ENCODE measurements at places on chromosomes 7 and 10.

GRCh38 chr10:79377557-79378382 lies 30.5 kb downstream of the PPIF start:
- DNase-seq, result no peak

DNA sequence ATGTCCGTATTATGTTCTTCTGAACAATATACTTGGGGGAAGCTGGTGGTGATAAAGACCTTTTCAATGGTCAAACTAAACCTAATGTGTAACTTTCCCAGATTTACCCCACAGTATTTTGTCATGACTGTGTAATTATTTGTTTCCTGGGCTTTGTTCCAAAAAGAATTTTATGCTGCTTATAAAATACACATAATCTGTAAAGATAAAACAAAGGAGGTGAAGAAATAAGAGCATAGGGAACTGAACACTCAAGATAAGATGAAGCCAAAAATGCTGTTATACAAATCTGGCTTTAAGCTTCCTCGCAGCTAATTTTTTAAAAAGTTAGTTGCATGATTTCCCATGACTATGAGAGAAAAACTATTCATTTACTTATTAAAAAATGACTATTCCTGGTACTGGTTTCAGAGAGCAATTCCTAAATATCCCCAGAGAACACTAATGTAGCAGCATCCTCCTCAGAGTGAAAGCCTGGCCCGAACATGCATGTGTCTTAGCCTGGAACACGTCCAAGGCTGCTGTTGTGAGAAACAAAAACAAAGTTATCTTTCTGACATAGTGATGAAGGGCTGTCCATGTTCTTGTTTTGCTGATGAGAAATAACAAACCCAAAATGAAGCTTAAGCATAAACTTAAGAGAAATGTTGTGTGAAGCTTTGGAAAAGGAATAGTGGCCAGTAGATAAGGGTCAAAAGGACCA lies 33.9 kb downstream of the MALSU1 start:
- DNase-seq, result no peak

- no peak for DNase-seq
These were observed 120.1 kb downstream of the WDFY4 start for GRCh38 chr10:48804740-48805182.

GRCh38 chr10:108673741-108674140 lies 1249.6 kb downstream of the XPNPEP1 start:
- DNase-seq, result no peak

DNA sequence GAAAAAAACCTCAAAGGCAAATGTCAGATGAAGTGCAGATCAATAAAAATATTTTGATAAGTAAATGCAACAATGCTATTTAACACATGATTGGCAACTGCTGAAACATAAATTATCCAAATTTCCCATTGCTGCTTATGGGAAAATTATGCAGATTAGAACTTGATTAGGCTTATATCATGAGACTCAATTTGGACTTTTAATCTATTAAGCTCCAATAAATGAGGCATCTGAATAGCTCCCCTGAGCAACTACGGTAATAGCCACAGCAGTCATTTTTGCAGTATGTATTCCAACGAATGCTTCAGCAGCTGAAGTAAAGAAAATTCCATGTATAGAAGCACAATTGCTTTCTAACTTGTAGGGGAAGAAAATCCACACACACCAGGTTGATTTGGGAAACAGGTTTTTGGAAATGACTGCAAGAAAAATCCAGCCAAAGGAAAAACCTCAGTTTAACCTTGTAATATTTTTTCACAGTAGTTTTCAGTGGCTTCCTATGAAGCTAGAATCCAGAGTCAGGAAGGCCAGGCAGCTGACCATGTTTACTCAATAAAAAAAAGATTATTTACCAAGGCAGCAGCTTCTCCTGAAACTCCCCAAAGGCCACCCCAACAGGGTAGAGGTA lies 716.1 kb downstream of the KCNMA1 start:
- DNase-seq, result no peak

GRCh38 chr10:1745780-1746456 lies 8.6 kb upstream of the ADARB2 start:
- DNase-seq, result no peak

GRCh38 chr10:129968853-129969183 lies 4.7 kb upstream of the EBF3 start:
- no peak for DNase-seq

DNA sequence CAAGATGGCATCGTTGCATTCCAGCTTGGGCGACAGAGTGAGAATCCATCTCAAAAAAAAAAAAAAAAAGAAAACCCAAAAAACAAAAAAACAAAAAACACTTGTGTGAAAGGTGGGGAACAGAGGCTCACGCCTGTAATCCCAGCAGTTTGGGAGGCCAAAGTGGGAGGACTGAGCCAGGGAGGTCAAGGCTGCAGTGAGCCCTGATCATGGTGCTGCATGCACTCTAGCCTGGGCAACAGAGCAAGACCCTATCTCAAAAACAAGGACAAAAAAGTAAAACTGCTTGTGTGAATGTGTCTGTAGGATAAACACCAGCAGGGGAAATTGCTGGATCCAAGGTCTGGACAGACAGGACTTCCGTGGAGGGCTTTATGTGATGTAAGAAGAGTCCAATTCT lies 4.5 kb downstream of the PAOX start:
- no peak for DNase-seq

DNA sequence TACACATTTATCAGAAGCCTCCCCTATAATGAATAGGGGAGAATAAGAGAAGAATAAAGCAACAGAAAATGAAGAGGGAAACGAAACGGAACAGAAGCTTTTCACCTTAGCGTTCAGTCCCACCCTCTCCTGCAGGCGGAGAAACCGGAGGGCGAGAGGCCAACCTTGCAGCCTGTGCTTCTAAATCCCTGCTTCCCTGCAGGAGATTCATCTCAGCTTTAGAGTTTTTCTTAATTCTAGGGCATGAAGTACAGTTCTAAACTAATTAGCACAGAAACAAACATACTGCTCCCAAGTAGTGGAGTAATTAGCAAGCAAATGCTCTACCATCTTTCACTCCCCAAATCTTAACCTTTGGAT lies 107.2 kb downstream of the CUBN start:
- DNase-seq, result no peak

DNA sequence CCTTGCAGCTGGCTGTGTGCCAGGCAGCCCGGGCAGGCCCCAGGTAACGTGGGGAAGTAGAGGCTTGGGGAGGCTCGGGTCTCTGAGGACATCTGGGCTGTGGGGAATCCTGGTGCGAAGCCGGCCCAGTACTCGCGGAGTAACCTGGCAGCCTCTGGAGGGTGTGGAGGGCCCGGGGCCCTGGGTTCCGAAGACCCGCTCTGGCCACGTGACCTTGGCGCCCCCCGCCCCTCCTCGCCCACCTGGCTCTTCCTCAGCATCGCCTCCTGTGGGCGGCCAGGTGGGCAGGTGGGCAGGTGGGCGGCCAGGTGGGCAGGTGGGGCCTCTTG lies 143.1 kb downstream of the WDR37 start:
- DNase-seq, result no peak

DNA sequence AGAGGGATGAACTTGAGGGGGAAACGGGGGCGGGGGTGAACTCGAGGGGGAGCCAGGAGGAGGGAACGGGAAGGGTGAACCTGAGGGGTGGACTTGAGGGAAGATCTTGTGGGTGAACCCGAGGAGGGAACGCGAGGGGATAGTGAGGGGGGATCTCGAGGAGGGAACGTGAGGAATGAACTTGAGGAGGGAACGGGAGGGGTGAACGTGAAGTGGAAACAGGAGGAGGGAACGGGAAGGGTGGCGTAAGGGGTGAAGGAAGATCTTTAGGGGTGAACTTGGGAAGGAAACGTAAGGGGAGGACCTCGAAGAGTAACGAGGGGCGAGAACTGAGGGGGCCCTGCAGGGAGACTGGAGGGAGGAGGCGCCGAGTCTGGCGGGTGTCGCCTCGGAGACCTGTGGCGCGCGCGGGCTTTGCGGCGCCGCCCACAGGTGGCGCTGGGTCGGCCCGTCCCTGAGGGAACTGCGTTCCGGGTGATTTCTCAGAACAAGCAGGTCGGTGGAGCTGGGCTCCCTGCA lies 651 bp downstream of the MYO3A start:
- peak; percentile 18 for DNase-seq

- DNase-seq, result no peak
These were observed 6.9 kb upstream of the LFNG start for GRCh38 chr7:2512713-2513112.

- DNase-seq, result no peak
These were observed 939.7 kb upstream of the ZWINT start for GRCh38 chr10:57300718-57301117.

DNA sequence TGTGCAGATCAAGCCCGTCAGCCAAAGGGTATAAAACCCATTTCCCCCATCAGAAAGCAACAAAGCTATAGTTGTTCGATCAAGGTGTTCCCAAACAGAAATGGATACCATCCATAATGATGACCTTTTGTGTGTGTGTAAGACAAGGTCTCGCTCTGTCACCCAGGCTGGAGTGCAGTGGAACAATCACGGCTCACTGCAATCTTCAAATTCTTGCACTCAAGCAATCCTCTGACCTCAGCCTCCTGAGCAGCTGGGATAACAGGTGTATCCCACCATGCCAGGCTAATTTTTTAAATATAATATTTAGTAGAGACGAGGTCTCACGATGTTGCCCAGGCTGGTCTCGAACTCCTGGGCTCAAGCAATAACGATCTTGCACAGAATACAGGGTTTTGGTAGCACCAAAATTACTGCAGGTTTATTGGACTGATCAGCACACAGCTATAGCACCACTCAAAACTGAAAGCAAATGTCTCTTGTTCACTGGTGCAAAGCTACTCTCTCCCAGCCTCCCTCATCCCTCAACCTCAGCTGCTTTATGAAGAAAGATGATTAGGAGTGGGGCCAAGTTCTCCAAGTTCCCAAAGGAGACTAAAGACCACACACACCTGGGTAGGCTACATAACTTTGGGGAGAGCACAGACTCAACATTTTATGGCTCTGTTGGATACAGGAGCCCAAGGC lies 80.5 kb downstream of the ABI1 start:
- no peak for DNase-seq

DNA sequence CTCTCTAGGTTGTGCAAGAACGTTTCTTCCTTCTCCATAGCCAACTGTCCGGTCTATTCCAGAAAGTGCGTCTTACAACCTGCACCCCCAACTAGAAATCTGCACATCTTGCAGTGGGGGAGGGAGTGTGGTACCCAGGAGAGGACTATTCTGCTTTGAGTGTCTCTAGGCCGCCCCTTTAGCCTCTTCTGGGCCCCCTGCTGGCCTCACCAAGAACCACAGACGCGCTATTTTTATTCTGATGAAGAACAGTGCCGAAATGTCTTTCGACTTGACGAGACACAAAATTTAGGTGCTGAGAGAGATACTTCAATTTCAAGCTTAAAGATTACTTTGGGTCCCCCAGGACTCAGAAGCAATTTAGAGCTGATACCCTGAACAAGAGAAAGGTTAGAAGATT lies 1.0 kb downstream of the CNPY1 start:
- DNase-seq, result no peak

- DNase-seq, result no peak
These were observed 213.4 kb upstream of the CDC14C start for GRCh38 chr7:48710995-48711394.

DNA sequence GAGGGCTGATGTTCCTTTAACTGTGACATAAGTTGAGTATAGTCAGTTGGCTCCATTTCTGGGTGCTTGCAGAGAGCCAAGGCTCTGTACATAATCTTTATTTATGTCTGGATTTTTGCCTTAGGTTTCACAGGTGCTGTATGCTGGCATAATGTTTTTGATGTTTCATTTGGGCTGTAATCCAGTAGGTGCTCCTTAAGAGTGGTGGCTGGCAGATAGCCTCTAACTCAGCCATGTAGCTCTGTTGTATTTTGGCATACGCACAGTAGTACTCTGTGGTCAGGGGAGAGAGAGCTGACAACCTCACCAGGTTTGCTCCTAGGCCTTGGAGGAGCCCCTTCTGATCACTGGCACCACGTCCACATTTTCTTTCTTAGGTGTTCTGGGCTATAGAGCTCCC lies 61.1 kb downstream of the RNF133 start:
- DNase-seq, result no peak

GRCh38 chr10:33676606-33677339 lies 342.3 kb upstream of the NRP1 start:
- DNase-seq, result no peak

- no peak for DNase-seq
These were observed 6.3 kb upstream of the KCNMA1 start for GRCh38 chr10:77643795-77644468.

GRCh38 chr7:73477376-73477775 lies 43.8 kb downstream of the FZD9 start:
- no peak for DNase-seq

DNA sequence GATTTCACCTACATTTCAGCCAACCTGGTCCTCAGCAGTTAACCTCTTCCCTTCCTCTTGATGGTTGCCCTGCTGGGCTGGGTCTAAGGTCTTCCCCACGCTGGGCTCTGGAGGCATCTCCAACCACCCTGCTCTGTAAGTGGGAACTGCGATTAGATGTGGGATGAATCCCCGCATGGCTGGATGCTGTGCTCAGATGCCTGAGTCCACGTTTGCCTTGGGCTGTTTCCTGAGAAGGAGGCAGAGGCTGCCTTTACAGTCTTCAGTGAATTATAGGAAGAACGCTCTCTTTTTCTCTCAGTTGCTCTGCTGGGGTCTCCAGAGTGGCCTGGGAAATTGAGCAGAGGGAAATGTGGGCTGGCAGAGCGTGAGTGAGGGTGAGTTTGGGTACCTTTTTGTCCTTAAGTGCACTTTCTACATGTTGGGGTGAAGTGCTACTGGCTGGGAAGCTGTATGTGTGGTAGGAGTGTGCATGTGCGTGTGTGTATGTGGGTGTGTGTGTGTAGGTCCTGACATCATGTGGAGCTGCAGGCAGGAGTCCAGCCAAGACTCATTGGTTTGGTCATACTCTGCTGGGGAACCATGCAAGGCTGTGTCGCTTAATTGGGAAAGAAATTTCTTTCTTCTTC lies 1.5 kb downstream of the GIMAP8 start:
- DNase-seq, result no peak

GRCh38 chr7:151735851-151736402 lies 141.0 kb downstream of the PRKAG2 start:
- DNase-seq, result no peak

- DNase-seq, result no peak
These were observed 88.3 kb downstream of the CHN2 start for GRCh38 chr7:29282819-29283414.

- no peak for DNase-seq
These were observed 63.9 kb upstream of the PRKCQ start for GRCh38 chr10:6643962-6644361.

- DNase-seq, result no peak
These were observed 15.8 kb upstream of the UBE3C start for GRCh38 chr7:157122800-157123495.

DNA sequence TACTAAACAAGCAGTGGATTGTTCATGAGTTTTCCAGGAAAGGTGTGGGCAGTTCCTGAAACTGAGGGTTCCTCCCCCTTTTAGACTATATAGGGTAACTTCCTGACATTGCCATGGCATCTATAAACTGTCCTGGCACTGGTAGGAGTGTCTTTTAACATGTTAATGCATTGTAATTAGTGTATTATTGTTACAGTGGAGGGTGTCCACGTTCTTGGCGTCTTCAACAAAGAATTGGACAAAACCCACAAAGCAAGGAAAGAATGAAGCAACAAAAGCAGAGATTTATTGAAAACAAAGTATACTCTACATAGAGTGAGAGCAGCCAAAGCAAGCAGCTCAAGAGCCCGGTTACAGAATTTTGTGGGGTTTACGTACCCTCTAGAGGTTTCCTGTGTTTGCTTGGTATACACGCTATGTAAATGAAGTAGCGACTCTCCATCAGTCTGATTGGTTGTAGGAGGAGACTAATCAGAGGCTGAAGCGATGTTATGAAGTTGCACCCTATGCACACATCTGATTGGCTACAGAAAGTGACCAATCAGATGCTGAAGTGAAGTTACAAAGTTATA lies 175.2 kb downstream of the NSUN6 start:
- no peak for DNase-seq

Data from stimulated activated CD4-positive, alpha-beta T cell treated with anti-CD3 and anti-CD28 coated beads, Interleukin-2, amount 100 ng/mL, for 48 hours (primary cell).